ENCODE measurements at places on chromosomes 13 and 19.

DNA sequence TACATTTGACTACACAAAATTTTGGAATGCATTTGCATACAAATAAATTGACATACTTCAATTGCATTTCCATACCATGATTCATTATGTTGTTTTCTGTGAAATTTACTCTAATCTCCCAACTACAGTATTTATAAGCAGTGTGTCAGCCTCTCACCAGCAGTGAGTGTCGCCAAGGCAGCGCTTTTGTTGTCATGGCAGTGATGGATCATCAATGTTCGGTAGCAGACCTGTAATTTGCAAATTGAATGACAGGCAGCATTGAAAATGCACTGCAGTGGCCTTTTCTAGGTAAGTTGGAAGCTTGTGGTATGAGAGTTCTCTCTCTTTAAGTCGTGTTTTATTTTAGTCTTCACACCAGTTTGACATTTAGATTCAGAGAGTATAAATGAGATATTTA, 534.1 kb downstream of the PCDH17 start:
- no peak for DNase-seq

- peak; percentile 53 for DNase-seq
Measured at GRCh38 chr13:44437356-44438233, 64.0 kb downstream of the SERP2 start.

DNA sequence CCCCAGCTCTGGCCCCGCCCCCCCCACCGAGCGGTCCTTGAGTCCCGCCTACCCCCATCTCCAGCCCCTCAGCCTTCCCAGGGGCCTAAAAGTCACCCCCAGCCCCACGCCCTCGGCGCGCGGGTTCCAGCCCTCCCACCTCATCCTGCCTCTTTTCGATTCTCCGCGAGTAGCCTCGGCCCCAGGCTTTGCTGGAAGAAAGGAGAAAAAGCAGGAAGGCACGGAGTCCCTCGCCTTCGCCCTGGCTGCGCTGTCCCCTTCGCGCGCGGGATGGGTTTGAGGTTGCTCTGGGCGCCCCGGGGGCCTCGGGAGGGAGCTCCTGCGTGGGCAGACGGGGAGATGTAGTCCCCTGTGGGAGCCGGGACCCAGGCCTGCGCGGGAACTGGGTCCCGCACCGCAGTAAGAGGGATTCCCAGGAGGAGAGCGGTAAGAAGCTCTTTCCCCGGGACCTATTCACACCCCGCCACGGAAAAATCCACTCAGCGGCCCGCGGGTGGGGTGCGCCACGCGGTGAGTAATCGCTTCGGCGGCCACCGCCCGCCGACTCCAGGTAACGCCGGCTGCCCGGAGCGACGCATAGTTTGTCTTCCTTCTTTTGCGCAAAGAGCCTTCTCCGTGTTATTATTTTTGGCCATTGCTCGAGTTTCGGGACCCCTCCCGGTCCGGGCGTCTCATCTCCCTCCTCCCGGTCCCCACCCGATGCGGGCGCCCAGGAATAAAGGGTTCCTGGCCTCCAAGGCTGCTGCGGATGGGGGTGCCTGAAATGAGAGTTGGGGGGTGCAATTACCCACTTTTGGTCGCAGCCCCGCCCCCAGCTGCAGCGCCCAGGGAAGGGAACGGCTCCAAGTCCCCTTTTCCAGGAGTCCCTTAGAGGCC, 865 bp upstream of the CRLF1 start:
- DNase-seq = no peak

- no peak for DNase-seq
Measured at GRCh38 chr13:76329004-76329403, 557.2 kb downstream of the KCTD12 start.

DNA sequence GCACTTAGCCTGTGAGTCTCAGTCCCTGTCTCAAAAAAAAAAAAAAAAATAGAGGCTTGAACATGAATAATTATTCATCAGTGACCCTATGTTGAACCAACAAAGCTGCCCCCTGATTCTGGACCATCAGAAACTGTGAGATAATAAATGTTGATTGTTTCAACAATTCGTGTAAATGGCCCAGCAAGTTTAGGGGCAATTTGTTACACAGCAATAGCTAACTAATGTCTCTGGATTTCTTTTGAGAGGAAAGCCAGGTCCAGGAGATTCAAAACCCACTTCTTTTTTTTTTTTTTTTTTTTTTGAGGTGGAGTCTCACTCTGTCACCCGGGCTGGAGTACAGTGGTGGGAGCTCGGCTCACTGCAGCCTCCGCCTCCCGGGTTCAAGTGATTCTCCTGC, 12.5 kb upstream of the TLE6 start:
- DNase-seq = no peak

- DNase-seq = no peak
Measured at GRCh38 chr19:32816555-32817099, 52.9 kb downstream of the SLC7A9 start.

- peak; percentile 45 for DNase-seq
Measured at GRCh38 chr19:10701955-10702525, 801 bp downstream of the QTRT1 start.

GRCh38 chr13:79457948-79458347, 23.0 kb upstream of the NDFIP2 start:
- DNase-seq = peak; percentile 49

GRCh38 chr19:6801485-6802086, 29.1 kb downstream of the VAV1 start:
- peak; percentile 91 for DNase-seq

DNA sequence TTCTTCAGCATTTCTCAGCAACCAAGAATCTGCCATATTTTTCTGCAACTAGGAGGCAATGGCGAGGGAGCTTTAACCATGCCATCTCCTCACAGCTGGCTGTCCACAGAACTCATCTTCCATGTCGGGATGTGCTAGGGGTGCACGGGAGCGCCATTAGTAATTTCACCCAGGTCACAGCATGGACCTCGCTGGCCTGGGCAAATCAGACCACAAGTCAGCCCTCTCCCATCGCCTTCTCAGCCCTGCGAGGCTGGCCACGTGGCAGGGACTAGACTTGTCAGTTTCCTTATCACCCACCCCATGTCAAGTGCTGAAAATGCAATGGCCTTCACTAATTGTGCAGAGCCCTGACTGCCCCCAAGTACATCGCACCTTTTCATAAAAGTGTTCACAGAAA, 15.7 kb downstream of the COL4A1 start:
- no peak for DNase-seq

DNA sequence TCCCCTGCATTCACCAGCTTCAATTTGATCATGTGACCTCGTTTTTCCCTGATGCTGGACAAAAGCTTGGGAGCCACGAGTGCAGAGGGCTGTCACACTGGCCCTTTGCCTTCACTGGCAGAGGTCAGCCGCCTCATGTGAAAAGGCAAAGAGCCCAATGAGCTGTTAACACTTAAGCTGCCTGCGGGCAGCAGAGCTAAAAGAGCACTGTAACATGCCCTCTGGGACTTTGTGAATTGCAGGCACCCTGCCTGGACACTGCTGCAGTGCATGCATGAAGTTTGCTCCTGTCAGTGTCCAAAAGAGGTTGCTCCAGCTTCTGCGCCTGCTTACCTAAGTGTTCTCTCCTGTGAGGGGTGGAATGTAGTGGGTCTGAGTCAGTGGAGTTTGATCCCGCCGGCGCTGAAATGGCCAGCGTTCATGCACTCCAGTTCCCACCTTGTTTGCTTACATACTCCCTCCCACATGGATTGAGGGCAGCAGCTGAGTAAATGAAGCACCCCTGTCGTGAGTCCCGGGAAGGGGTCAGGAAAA, 193.7 kb downstream of the RFC3 start:
- DNase-seq = no peak

DNA sequence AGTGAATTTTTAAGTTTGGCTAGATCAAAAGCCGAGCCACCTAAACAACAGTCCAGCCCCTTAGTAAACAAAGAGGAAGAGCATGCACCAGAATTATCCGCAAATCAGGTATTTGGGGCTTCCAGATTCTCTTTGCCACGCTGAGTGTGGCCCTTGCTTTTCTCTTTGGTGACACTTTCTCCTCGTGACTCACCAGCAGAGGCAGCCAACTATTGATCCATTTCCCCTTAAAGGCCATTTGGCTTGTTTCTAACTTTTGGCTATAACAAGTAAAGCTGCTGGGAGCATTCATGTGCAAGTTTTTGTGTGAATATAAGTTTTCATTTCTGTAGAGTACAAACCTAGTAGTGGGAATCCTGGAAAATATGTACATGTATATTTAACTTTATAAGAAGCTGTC, 17.6 kb upstream of the WDR88 start:
- no peak for DNase-seq

GRCh38 chr13:113723410-113724015, 35.5 kb upstream of the TMEM255B start:
- DNase-seq = no peak

GRCh38 chr19:15439078-15439799, 10.5 kb downstream of the WIZ start:
- DNase-seq = no peak

DNA sequence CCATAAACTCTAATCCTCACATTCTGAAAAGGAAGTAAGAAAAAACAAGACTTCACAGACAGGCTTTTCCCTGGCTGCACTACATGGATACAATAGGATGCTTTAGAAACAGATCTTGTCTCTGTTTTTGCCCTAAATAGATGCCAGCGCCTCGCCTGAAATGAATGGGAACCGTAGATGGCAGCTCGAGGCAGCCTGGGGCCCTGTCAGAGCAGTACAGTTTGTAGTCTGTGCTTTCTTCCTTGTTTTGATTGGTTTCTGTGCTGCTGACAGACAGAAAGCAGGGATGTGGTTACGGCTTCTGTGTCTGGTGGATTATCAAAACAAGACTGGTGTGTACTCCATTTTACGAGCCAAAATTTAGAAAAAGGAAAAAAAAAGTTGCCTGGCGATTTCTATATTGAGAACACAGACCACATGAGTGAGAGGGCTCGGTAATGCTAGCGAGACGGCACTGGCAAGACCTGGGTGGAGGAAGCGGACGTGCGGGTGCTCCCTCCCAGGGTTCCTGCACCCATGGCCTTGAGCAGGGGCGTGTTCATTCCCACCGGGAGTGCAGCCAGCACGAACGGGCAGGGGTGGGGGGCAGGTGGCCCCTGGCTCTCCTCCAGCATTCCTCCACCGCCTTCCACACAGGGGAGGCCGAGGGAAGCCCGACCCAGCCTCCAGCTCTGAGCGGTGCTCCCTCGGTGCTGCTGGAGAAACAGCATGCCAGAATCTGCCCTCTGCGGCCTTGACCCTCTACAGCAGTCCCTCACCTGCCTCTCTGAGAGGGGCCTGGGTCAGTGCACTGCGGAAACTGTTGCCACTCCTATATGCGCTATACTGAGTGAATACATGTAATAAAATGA, 37.6 kb upstream of the C1QTNF9 start:
- peak; percentile 86 for DNase-seq

DNA sequence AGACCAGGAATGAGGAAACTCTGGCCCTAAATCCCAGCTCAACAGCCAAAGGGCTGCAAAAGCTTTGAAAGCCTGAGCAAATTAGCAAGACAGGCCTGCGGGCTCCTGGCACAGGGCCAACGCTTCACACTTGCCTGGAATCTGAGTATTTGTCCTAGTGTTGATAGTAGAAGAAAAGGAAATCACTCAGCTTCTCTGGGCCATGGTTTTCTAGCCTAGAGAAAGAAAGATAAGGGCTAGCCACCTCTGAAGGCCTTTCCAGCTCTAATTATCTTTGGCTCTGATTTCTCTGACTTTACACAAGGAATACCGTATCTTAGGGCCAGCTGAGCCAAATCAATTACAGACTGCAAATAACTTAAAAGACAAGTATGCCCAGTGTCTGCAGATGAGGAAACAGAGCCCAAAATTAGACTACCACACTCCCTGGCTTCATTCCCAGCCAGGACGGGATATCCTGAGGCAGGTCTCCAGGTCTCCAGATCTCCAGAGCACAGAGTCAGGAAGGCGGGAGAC, 69.6 kb downstream of the STK24 start:
- no peak for DNase-seq

GRCh38 chr19:14102756-14103155, 12.2 kb upstream of the SAMD1 start:
- no peak for DNase-seq

DNA sequence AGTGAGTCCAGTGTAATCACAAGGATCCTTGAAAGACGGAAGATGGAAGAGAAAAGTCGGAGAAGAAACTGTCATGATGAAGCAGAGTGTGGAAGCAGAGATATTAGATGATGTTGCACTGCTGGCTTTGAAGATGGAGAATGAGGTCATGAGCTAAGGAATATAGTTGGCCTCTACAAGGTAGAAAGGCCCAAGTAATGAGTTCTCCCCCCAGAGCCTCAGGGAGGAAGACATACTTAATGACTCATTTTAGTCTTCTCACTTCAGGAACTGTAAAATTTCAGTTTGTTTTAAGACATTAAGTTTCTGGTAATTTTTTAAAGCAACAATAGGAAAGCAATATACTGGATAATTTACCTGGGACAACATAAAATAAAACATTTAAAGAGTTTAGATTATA, 1331.5 kb upstream of the PCDH20 start:
- DNase-seq = no peak

DNA sequence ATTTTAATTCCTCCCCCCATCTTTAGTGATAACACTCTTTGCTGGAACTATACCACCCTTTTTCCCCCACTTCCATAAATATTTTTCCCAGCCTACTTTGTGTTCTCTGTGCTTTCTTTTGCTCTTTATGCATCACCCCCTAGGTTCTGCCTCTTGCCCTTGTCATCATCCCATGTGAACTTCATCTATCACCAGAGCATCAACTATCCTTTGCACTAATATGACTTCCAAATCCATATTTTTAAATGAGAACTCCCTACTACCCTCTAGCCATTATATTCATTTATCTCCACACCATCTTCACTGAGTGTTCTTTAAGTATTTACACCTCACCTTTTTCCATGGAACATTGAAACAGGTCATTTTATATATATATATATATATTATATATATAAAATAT, 452.7 kb downstream of the FOXO1 start:
- DNase-seq = no peak

DNA sequence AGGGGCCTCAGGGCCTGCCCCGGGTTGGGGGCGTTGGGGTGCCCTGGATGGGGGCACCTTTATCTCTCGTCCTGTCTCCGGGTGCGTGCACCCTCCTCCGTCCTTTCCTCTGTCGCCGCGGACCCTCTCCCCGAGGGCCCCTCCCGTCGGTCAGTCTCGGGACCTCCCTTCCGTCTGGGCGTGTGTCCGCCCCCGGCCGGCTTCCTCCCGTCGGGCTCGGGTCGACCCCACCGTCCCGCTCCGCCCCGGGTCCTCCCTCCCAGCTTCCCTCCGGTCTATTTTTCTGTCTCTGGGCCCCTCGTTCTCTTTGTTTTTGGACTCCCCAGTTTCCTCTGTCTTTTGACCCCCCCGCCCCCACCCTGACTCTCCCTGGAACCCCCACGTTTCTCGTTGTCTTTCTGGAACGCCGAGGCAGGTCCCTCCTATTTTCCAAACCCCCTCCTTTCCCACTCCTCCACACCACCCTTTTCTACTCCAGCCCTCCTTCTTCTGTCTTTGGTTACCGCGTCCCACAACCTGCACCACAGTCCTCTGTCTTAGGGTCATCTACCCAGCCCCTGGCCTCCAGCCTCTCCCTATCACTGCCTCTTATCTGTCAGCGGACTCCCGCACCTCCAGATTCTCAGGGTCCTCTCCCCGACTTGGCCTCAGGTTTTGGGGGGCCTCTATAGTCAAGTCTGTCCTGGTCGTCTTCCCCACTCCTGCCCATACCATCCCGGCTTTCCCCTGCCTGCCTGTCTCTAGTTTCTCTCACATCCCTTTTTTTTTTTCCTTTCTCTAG, 757 bp downstream of the EGLN2 start:
- peak; percentile 39 for DNase-seq

GRCh38 chr13:106919133-106919532, 351.2 kb upstream of the ARGLU1 start:
- DNase-seq = no peak

Data from activated CD4-positive, alpha-beta T cell treated with anti-CD3 and anti-CD28 coated beads, Interleukin-2, Interleukin-6, amounts not matched to agents 100 ng/mL and 50 ng/mL, durations not matched to agents 16 hours and 8 hours (primary cell).